ENCODE measurements at places on chromosomes 6 and 20. TPM values are rescaled to one million over a fixed set of nuclear protein-coding genes. Genes with fewer than 3 reads are reported as not detected.
A peak's percentile ranks its signal among the peaks of the same experiment; 100 is the strongest.

- no peak for DNase-seq
Observed at GRCh38 chr6:24621626-24622289, 24.2 kb downstream of the KIAA0319 start.

DNA sequence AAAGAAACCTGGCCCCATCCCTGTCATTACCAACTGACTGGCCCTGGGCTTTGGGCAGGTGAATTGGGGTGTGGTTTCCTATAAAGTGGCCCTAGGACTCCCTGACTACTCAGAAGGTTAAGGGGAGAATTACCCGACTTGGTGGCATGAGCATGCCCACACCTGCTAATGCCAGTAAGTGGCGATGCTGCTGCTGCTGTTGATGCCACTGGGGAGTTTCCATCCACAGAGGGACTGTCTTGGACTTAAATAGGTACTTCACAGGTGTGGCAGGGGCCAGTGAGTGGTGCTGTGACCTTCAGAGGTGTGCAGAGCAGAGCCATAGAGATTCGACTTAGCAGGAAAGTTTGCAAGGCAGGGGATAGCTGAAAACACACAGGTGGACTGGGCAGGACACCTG is 32.6 kb upstream of the MDFI start:
- no peak for DNase-seq

DNA sequence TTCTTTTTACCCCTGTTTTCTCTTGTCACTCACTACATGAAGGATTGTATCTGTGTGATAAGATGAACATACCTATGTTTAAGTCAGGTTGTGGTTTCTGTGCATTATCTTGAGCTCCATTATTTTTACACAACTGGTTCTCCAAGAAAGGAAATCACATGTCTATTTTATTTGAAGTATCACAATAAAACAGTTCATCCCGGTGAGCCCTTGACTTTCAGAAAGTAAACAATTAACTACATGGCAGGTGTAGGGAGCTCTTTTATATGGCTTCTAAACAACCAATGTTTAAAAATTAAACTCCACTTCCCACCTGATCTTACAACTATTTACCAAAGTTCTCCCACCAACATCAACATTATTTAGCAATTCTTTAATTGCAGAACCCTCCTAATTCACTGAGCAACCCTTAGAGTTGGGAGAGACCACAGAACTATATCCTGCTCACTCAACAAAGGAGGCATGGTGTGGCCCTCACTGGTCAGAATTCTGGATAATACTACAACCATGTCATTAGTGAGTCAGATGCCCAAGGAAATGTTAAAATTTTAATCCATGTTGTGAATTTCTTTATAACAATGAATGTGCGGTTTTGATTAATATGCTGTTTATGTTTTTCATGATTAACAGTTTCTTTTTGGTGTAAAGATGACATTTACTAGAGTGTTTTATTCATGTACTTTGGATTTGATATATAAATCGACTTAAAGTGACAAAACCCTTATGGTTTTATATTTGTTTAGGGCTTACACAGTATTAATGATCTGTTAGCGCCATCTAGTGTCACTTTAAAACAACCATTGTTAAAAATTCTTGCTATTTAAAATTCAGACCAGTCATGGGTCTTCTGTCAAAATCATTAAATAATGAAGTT is 50.0 kb upstream of the SCGN start:
- no peak for DNase-seq

DNA sequence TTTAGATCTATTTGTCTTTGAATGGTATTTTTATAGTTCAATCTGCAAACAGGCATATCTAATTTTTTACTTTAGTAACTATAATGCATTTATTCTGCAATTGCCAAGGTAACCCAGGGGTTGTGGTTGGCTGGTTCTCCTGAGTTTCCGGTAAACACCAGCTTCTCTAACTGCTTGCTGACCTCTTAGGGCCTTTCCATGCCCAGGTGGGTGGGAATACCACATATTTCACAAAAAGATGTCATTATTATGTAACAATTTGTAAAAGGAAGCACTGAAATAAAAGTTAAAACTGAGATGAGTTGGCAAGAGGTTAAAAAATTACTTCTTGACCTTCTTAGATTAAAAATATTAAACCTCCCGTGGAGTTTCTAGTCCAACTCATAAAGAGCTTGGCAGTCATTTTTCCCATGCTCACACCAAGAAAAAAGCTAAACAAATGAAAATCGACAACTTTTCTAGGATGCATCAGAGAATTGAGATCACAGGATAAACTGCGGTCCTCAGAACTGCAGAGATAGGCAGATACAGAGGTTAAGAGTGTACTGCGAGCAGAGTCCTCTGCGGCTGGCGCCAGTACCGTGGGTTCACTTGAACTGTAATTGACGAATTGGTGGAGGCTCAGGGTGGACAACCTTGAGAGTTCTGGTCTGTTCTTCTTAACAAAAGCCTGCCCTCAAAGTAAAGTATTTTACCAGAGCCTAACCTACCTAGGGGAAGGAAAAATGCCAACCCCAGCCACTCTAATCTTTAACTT is 2.2 kb upstream of the VNN1 start:
- DNase-seq: no peak

Gene PKIB
- total RNA-seq: 0.86 TPM

Gene TMEM74B
- 1.8 TPM for total RNA-seq

Gene EDN3
- 0.25 TPM for total RNA-seq

GRCh38 chr6:169890901-169891300 is 139.5 kb downstream of the ERMARD start:
- DNase-seq: no peak

Gene BTBD3
- total RNA-seq: 1.2 TPM

Gene PIGU
- total RNA-seq: 18.3 TPM

Gene SLC26A8
- total RNA-seq: not detected

- DNase-seq: no peak
Observed at GRCh38 chr6:53938810-53939209, 144.0 kb downstream of the LRRC1 start.

- no peak for DNase-seq
Observed at GRCh38 chr20:43787937-43788336, 61.1 kb upstream of the GTSF1L start.

- DNase-seq: no peak
Observed at GRCh38 chr20:61803416-61803914, 262.2 kb downstream of the TAF4 start.

Gene KCNK16
- not detected for total RNA-seq

DNA sequence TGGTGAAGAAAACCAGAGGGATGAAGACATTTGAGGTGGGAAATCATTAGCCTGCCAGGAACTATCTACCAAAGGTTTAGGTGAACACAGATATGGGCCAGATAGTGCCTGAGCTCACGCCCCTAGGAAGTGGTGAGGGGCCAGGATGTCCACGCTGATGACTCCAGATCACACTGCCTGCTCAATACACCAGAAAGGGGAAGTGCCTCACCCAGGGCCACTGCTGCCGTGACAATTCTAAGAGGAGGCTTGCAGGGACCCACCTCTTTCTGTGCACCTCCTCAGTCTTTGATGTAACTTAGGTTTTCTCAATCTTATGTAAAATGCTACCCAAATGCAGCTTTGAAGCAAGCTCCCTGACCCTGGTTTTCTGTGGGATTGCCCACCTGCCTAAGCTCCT is 5.4 kb upstream of the RAB44 start:
- DNase-seq: peak; percentile 82

GRCh38 chr6:104705916-104706442 is 153.7 kb downstream of the HACE1 start:
- no peak for DNase-seq

DNA sequence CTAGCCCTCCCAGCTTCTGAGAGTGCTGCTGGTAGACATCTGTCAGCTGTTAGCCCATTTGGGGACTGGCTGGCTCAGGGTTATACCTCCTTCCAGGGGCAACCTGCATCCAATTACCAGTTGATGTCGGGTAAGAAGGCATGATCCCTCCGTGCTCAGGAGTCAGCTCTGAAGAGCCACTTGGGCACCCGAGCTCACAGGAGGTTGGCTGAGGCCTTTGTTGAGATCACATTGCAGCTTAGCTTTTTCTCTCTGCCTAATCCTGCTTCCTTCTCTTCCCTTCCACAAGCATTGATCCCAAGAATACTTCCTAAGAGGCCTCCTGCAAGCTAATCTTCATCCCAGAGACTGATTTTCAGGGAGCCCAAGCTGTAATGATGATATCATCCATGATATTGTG is 35.5 kb downstream of the SCP2D1 start:
- no peak for DNase-seq

Gene CCN6
- total RNA-seq: not detected

Gene MYB
- total RNA-seq: 27.7 TPM

Gene LY6G6C
- total RNA-seq: not detected

- DNase-seq: peak; percentile 55
Observed at GRCh38 chr6:42017021-42017643, 33.2 kb upstream of the TAF8 start.

Gene BANF2
- not detected for total RNA-seq

Measured in activated CD4-positive, alpha-beta memory T cell treated with anti-CD3 and anti-CD28 coated beads, Interleukin-2, amount 10 ng/mL, durations not matched to agents 7 days and 5 days (primary cell).